Activated naive CD8-positive, alpha-beta T cell treated with anti-CD3 and anti-CD28 coated beads, Interleukin-2, amount 50 U/mL, for 16 hours (primary cell): ENCODE measurements at places on chromosomes 5 and 9.

GRCh38 chr9:90726215-90726614, 75.4 kb upstream of the SYK start:
- DNase-seq: no peak

DNA sequence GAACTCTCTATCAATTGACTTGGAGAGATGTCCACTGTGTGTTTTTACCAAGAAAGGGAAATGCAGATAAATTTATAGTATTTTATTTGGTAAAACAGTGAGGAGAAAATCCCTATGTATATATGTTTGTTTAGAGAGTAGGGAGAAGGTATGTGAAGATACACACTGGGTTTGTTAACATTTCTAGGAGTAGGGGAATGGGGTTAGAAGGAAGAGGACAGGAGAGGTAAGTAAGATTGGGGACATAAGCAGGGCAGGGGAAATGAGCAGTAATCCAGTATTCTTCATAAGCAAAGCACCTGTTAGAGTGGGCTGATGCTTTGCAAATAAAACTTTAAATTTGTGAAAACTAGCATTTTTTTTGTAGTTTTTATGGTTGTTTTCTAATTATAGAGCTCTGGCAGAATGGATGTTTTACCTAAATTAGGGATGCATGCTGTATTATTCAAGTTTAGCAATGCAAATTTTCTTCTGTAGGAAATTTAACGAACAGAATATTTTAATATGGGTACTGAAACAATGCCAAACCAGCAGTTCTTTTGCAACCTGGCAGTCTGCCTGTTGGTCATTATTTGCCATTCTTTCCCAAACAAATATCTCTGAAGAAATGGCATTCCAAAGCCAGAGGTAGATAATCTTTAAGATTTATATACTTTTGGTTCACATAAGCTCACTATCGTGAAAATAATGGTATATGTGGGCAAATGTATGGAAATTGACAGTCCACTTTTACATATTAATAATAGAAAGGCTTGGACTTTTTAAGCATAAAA, 19.4 kb upstream of the DCP2 start:
- DNase-seq: no peak

DNA sequence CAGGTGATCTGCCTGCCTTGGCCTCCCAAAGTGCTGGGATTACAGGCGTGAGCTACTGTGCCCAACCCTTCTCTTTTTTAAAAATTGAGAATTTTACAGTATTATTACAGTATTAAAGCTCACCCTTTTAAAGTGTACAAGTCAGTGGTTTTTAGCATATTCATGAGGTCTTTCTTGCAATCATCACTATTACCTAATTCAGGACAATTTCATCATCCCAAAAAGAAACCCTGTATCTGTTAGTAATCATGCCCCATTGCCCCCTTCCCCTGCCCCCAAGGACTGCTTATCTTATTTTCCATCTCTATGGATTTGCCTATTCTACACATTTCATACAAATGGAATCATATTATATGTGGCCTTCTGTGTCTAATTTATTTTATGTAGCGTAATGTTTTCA, 22.6 kb upstream of the MEGF9 start:
- DNase-seq: no peak

- no peak for DNase-seq
These were observed 29.9 kb downstream of the IRX2 start for GRCh38 chr5:2721385-2722138.

GRCh38 chr9:4193391-4193790, 106.5 kb downstream of the GLIS3 start:
- DNase-seq: no peak

GRCh38 chr5:149464796-149465489, 85.9 kb upstream of the IL17B start:
- DNase-seq: no peak

DNA sequence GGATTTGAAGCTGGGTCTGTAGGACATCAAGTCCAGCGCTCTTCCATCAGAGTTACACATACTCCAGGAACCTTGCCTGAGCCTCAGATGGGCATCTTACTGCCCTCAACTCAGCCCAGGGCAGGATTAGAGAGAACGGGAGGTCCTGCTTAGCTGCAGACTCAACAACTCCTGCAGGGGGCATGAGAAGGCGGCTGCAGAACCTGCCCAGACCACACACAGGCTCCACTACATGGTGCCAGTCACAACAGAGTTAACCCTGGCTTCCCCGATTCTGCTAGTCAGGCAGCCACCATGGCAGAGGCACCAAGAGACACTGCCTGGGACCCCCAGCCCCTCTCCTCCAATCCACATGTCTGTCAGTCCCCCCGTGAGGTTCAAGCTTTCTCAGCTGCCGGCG, 23.9 kb upstream of the CPLX2 start:
- no peak for DNase-seq
